T-helper 2 cell treated with Interferon-gamma antibody and Interleukin-4, amounts not matched to agents 100 ng/mL and 5 ng/mL, for 36 hours (primary cell): ENCODE measurements at places on chromosomes 2 and 18. TPM values are rescaled to one million over a fixed set of nuclear protein-coding genes. Genes with fewer than 3 reads are reported as not detected.

IL36RN gene
- total RNA-seq = not detected in 2 replicates

ALK gene
- total RNA-seq = not detected in 2 replicates

LYG1 gene
- 2.1 and 2.4 TPM in 2 replicates for total RNA-seq

KYNU gene
- not detected in 2 replicates for total RNA-seq

KCNG2 gene
- not detected in 2 replicates for total RNA-seq

UGT1A4 gene
- total RNA-seq = not detected in 2 replicates

WDR35 gene
- total RNA-seq = 3.6 TPM in 2 replicates

TM4SF20 gene
- not detected in 2 replicates for total RNA-seq

MRO gene
- not detected in 2 replicates for total RNA-seq

C1QL2 gene
- not detected in 2 replicates for total RNA-seq

CCL20 gene
- not detected in 2 replicates for total RNA-seq

PDCD1 gene
- 7.3 and 8.3 TPM in 2 replicates for total RNA-seq

TGIF1 gene
- 7.6 and 8.8 TPM in 2 replicates for total RNA-seq

MYO3B gene
- 1.2 and 1.4 TPM in 2 replicates for total RNA-seq

CNRIP1 gene
- total RNA-seq = not detected in 2 replicates

SERPINB11 gene
- not detected in 2 replicates for total RNA-seq

TEKT4 gene
- total RNA-seq = 0.39 and 0.59 TPM in 2 replicates

AFG3L2 gene
- total RNA-seq = 46.1 and 47.5 TPM in 2 replicates

CHRND gene
- not detected in 2 replicates for total RNA-seq

CNGA3 gene
- total RNA-seq = not detected in 2 replicates

RSAD2 gene
- total RNA-seq = 34.2 and 35.0 TPM in 2 replicates

KIF1A gene
- 0.41 and 0.43 TPM in 2 replicates for total RNA-seq

HYCC2 gene
- total RNA-seq = 31.8 and 33.2 TPM in 2 replicates

SIX3 gene
- 0.14 and 0.18 TPM in 2 replicates for total RNA-seq

KATNAL2 gene
- total RNA-seq = 0.73 and 1.0 TPM in 2 replicates

SLC40A1 gene
- total RNA-seq = 6.0 and 6.3 TPM in 2 replicates

PPP1R7 gene
- total RNA-seq = 93.6 and 98.1 TPM in 2 replicates

FAM210A gene
- 18.6 and 19.9 TPM in 2 replicates for total RNA-seq

ST8SIA5 gene
- 0.07 TPM in 1 of 2 replicates, not detected in the other for total RNA-seq

NEU2 gene
- total RNA-seq = not detected in 2 replicates

ALPI gene
- total RNA-seq = not detected in 2 replicates

PEX13 gene
- 16.9 and 20.3 TPM in 2 replicates for total RNA-seq

RTP5 gene
- 0.07 and 0.09 TPM in 2 replicates for total RNA-seq

RGPD8 gene
- 7.4 and 7.9 TPM in 2 replicates for total RNA-seq

SFT2D3 gene
- total RNA-seq = 4.4 and 4.7 TPM in 2 replicates

LAMA1 gene
- not detected in 2 replicates for total RNA-seq

DLX1 gene
- not detected in 2 replicates for total RNA-seq

VWA3B gene
- not detected in 2 replicates for total RNA-seq

RFX8 gene
- total RNA-seq = 4.4 and 6.6 TPM in 2 replicates
